ENCODE measurements at places on chromosomes 11 and 22.
A peak's percentile ranks its signal among the peaks of the same experiment; 100 is the strongest.

- no peak for DNase-seq
These were observed 186.8 kb downstream of the FAT3 start for GRCh38 chr11:92411431-92411830.

DNA sequence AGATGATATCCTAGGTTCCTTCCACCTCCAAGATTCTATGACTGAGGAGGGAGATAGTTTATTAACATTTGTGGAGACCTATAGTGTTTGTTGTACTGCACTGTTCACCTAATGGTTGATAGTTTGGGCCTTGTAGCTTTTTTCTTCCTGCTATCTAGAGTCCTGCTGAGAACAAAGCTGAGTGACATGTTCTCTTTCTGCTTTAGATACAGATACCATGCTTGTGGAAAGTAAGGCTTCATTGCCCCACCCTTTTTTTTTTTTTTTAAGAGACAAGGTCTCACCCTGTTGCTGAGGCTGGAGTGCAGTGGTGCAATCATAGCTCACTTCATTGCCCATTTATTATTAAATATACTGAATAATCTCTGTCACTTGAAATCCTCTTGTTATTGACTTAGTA lies 12.3 kb downstream of the DLAT start:
- DNase-seq: no peak

- DNase-seq: peak; percentile 69
These were observed 27.7 kb downstream of the CD44 start for GRCh38 chr11:35166369-35167360.

GRCh38 chr22:16955678-16956210 lies 52.3 kb downstream of the GAB4 start:
- no peak for DNase-seq

DNA sequence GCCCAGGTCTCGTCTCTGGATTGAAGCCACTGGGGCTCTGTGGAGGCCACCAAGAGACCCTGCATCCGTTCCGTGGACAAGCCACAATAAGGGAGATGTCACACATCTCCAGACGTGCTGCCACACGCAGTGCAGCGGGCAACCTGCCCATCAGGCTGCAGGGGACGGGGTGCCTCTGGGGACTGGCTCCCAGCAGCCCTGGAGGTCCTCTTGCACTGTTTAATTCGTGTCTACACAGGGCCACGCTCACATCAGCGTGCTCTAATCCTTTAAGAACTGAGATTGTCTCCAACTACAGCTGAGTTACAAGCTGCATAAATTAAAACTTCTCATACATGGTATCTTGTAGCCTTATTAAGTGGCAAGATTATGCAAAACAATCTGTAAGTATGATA lies 1232.2 kb downstream of the BRD1 start:
- DNase-seq: no peak

GRCh38 chr22:28670161-28670560 lies 9.5 kb downstream of the TTC28 start:
- no peak for DNase-seq

- DNase-seq: no peak
These were observed 1631.4 kb upstream of the TENM4 start for GRCh38 chr11:81072273-81072672.

- DNase-seq: no peak
These were observed at the start of gene INSC for GRCh38 chr11:15114501-15115475. Gene INSC, plus strand, starts transcription at chr11:15114923. Its CDS starts 34,252 bp downstream, at chr11:15149175.

GRCh38 chr22:45230026-45230721 lies 10.5 kb downstream of the KIAA0930 start:
- no peak for DNase-seq

DNA sequence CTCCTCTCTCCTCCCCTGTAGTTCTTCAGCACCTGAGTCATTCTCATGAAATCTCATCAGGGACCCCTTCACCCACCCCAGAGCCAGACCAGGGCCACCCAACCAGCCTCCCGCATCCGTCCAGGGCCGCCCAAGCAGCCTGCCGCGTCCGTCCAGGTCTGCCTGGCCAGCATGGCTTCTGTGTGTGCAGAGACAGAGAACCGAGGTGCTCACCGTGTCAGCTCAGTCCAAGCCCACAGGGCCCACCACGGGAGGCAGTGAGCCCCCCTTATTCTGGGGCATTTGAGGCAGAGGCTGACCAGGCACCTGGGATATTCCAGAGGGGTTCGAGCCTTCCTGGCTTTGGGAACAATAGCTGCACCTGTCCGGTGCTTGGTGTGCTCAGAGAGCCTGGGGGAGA lies 1117.3 kb downstream of the BRD1 start:
- no peak for DNase-seq

- no peak for DNase-seq
These were observed 118.9 kb upstream of the NECTIN1 start for GRCh38 chr11:119847853-119848252.

- no peak for DNase-seq
These were observed 30.7 kb downstream of the SLC22A25 start for GRCh38 chr11:63212742-63213141.

DNA sequence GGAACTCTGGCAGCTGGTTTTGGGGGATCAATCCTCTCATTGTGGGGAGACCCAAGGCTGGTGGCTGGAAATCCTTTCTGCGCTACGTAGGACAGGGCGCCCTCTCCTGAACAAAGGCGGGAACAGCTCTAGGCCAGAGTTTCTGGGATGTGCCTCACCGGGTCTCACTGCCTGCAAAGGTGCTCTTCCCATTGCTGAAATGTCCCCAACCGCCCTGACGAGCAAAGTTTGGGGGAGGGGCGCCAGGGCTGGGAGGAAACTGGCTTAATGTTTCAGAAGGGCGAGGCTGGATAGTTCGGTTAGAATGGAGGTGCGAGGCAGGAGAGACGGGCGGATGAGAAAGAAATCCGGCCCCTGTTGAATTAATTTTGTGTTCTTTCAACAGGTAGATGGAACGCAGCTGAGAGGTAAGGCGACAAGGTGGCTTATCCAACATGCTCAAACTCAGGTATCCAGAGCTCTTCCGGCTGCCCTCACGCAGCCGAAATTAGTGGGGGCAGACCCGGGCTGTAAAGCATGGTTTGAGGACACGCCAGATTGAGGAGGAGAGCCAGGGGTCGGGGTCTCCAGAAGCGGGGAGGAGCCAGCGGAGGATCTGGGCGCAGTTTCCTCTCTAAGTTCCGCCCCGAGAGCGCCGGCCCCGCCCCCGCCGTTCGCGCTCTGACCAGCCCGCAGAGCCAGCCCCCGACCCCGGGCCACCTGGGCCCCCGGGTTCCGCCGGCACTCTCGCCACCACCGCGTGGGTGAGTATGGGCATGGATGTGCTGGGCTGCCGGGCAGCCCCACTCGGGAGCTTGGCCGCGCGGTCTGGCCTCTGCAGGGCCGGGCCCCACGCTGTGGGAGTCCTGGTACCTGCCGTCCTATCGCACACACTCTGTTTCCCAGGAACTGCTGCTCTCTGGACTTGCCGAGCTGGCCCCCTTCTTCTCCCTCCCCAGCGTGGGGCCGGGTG lies at the start of gene PGAP2:
PGAP2 (plus strand) TSS at position 652 of the 952 bp plus-strand sequence. CDS start 2,700 bp downstream, outside the sequence.
- DNase-seq: peak; percentile 21

DNA sequence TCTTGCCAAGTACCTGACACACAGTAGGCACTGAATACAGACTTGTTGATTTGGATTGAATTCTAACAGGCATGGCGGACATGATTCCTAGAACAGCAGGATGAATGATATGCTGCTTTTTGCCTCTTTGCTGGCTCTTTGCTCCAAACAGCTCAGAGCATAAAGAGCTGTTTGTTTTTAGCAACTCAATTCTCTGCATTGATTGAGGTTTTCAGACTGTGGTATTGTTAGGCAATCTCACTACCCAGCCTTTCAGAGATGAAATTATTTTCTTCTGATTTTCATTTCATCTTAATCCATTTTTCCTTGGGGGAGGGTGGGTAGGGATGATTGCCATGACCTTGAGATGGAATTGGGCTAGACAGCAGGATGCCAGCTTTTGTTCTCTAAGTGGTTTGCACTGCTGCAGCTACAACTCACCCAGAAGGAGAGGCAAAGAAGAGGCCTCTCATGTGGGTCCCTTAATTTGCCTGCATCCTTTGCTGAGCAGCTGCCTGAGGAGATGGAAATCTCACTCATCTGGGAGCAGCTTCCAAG lies 20.5 kb downstream of the COA4 start:
- no peak for DNase-seq

GRCh38 chr22:39123751-39124581 lies 26.9 kb downstream of the APOBEC3H start:
- no peak for DNase-seq

DNA sequence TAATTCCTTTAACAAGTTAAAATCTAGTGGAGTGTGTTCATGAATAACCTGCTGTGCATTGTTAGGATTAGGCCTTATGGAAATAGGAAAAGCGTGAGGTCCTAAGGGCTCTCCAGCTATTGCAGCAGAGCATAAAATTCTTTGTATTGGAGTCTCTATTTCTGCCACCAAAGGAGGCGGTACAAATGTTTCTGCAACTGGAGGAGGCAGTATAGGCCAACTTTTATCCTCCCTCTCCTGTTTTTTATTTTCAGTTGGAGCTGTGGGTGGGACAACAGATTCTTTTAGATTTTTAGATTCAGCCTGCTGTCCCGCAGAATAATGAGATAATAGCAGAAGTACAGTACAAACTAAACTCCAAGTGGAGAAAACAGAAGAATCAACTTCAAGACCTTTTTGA lies 26.2 kb downstream of the OR10A6 start:
- DNase-seq: peak; percentile 20

DNA sequence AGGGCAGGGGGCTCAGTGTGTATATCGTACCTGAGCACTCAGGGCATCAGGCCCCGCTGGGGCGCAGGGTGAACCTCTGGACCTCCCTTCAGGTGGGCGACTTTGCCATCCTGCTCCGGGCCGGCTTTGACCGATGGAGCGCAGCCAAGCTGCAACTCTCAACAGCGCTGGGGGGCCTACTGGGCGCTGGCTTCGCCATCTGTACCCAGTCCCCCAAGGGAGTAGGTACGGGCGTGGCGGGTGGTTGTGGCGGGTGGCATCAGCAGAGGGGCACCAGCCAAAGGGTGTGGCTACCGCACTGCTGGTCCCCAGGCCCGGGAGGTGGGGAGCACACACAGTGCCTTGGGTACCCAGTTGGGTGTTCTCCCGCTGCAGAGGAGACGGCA lies 6.3 kb downstream of the SLC39A13 start:
- no peak for DNase-seq

DNA sequence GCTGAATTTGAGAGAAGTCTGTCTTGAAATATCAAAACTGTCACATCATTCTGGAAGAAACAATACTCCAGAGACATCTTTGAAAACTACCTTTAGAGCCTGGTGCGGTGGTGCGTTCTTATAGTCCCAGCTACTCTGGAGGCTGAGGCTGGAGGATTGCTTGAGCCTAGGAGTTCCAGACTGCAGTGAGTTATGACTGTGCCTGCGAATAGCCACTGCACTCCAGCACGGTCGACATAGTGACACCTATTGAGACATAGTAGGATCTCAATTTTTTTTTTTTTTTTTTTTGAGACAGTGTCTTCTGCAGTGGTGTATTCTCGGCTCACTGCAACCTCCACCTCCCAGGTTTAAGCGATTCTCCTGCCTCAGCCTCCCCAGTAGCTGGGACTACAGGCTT lies 11.5 kb upstream of the AIFM3 start:
- no peak for DNase-seq

DNA sequence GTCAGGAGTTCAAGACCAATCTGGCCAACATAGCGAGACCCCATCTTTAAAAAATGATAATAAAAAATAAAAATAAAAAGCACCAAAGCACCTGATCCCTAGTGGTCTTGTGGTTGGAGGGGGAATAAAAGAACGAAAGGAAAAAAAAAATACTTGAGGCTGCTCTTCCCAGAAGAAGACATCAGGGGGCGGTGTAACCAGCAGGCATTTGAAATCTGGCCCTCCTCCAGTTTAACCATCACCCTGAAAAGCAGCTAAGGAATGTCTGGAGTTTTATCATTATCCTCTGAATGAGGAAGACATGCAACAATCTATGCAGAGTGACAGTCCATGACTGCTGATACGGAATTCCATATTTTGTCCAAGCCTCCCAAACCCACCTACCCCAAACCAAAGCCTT lies 5.6 kb upstream of the KCTD17 start:
- DNase-seq: no peak

- no peak for DNase-seq
These were observed 162.9 kb upstream of the POU2AF2 start for GRCh38 chr11:111082664-111083063.

- peak; percentile 70 for DNase-seq
These were observed 1.4 kb downstream of the TMEM80 start for GRCh38 chr11:696955-697491.

DNA sequence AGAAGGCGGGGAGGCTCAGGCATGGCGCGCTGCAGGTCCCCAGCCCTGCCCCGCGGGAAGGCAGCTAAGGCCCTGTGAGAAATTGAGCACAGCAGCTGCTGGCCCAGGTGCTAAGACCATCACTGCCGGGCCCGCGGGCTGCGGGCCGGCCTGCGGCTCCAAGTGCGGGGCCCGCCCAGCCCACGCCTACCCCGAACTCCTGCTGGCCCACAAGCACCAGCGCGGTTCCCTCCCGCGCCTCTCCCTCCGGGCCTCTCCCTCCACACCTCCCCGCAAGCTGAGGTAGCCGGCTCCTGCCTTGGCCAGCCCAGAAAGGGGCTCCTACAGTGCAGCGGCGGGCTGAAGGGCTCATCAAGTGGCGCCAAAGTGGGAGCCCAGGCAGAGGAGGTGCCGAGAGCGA lies 4.6 kb upstream of the RDX start:
- no peak for DNase-seq

DNA sequence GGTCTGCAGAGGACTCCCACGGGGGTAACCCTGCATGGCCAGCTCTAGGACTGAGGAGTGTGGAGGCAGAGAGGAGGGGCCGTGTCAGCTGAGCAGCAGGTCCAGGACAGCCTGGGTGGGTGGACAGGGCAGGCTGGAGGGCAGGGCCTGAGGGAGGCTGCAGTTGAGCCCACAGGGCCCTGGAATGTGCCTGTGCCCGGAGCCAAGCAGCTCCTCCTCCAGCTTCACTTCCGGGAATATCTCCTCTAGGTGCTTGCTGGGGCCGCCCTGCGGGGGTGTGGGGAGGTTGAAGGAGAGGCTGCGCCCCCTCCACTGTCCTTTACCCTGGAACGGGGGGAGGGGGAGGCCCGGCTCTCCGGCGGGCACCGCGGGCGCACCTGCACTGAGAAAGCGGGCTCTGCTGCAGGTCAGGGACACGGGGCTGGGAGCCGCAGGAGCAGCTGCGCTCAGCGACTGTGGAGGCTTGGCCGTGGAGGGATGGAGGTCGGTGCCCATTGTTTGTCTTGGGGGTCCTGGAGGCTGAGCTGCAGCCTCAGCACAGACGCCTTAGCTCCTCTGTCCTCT lies 1293.2 kb downstream of the BRD1 start:
- no peak for DNase-seq

DNA sequence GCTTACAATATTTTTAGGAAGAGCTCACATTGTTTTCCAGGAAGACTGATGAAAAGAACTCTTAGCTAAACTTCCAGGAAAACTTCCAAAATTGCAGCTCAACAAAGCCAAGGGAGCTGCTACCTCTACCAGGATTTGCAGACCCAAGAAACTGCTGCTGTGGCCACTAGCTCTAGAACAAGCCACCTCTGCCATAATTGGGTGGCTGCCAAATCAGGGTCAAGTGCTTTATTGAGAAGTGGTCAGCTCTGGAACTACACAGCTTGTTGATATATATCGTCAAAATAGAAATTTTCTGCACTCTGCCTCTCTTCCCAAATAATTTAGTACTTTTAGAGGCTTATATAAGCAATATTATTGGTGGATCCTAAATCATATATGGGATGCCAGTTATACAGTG lies 371.8 kb upstream of the CHORDC1 start:
- no peak for DNase-seq
